ENCODE measurements at places on chromosomes 5 and 9.

GRCh38 chr9:112041536-112042243 is 133.4 kb downstream of the SUSD1 start:
- DNase-seq: peak; percentile 38

DNA sequence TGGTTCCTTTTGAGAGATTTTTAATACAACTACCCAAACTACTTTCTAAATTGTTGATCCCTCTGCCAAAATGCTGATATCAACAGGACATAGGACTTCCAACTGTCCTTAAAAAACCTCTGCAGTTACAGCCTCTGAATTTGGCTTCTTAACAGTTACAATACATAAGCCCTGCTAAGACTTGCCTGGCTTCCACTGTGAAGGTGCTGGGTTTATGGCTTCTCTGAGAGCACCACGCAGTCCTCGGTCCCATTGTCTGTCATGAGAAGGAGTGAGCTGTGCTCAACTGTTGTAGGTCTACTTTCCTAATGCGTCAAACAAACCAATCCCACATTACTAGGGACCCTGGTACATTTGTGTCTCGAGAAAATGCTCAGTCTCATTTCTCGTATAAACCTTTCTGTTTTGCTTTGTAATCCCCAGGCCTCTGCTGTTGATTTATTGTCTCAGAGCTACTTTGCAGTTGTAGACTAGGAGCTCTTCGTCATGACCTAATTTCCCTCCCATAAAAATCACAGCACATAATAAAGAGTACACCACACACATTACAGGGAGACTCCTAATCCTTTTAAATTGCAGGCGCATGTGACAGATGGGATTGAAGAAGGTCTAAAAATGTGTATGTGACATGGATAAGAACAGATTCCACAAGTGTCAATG is 274.9 kb downstream of the NR3C1 start:
- no peak for DNase-seq

DNA sequence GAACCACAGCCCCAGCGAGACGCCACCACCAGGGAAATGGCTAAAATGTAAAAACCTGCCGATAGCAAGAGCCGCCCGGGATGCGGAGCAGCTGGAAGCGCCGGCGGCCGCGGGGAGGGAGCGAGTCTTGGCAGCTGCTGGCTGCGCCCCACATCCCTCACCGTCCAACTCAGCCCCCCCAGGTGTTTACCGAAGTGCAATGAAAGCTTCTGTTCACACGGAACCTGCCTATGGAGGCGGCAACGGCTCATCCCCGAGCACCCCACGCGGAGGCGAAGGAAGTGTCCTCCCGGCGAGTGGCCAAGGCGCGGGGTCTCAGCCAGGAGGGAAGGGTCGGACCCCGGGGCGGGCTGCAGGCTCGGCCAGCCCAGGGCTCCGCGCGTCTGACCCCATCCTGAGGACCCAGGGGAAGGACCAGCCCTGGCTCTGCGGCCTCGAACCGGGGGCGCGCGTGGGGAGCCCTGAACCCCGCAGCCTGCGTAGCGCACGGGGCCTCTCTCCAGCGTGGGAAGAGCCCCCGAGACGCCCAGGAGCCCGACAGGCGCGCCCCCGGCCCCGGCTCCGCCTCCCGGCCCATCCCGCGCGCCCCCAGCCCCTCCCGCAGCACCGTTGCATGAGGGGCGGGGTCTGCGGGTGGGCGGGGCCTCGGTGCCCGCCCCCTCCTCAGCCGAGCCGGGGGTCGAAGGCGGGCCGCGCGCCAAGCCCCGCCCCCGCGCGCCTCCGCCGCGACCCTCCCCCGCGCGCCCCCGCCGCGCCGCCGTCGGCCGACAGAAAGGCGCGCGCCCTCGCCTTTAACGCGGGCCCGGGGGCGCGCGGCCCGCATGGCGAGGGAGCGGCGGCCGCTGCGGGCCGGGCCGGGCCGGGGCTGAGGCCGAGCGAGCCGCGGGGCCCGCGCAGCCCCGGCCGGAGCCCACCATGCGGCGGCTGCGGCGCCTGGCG is at the start of gene DIPK1B:
DIPK1B (plus strand) TSS at position 822 of the 939 bp plus-strand sequence; CDS start at position 916, 94 bp downstream.
- DNase-seq: peak; percentile 71

DNA sequence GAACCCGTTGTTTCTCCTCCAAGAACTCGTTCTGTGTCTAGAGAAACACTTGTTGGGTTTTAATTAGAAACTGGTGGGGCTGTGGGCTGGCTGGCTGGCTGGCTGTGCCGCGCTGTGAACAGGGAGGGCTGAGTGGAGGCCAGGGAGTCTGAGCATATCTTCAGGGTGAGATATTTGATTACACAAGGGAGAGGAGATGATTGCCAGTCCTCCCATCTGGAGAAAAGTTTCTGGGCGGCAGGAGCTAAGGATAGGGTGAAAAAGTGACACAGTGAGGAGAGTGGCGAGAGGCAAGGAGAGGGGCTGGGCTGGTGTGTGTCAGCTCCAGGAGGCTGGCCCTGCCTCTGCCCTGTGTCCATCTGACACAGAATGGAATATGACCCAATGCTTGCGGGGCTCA is 63.0 kb downstream of the GDNF start:
- no peak for DNase-seq

GRCh38 chr5:68375540-68375939 is 160.0 kb downstream of the PIK3R1 start:
- DNase-seq: no peak

DNA sequence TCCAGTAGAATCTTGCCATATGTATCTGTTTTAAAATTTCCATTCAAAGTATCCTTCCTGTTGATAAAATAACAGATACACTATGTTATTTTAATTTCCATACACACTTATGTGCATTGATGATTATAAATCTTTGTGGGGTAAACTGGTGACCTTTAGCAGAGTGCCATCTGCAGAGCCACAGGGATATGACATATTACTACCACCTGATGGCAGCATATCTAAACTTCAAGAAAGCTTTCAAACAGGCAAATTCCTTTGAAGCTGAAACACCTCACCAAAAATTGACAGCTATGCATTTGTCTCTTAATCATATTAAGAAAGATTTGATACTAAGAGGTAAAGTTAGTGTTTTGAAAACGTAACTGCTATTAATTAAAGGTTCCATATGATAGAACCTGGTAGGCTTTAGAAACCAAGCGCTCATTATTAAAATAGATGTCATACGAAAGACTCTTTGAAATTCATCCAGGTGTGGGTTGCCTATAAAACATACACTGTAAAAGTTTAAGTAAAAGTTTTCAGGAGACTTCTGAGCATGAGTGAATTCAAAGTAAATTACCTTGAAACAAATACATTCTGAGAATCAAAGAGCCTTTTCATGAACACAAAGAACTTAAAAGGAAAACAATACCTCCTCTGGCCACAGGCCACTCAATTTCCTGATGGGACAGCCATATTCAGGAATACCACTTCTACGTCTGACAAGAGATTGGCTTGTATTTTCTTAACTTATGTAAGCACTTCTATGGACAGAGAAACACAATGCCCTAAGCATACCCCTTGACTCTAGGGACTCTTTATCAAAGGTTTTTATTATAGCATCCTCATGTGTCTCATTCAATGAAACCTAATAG is 93.3 kb downstream of the KIAA0825 start:
- no peak for DNase-seq

DNA sequence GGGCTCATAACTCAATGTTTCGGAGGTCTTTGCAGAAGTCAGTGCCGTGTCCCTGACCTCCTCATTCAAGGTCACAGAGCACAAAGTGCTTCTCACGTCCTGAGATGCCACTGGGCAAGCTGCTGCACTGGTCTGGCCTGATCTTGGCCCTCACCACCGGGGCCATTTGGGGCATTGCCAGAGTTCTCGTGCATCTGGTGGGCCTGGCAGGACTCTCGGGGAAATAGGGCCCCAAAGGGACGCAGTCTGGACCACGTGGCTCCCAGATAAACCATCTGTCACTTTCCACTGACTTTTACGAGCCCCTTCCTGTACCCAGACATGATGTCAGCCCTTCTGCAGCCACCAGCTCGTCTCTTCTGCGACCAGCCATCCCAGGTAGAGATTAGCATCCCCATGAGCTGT is 54.8 kb downstream of the HRH2 start:
- DNase-seq: peak; percentile 2

DNA sequence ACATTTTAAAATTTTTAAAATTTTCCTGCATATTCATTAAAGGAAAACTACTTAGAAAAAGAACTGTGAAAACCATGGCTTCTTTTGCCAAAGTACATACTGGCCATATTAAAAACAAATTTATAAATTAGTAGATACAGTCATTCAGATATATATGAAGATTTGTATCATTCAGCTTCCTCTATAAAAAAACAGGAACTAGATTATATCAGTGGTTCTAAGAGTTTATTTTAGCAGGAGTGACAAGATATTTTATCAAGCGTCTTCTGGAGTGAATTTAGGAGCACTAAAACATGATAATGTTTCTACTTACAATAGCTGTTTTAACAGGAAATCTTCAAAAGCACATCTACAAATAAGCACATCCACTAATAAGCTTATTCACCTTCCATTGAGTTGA is 171.4 kb downstream of the RAPGEF6 start:
- no peak for DNase-seq

DNA sequence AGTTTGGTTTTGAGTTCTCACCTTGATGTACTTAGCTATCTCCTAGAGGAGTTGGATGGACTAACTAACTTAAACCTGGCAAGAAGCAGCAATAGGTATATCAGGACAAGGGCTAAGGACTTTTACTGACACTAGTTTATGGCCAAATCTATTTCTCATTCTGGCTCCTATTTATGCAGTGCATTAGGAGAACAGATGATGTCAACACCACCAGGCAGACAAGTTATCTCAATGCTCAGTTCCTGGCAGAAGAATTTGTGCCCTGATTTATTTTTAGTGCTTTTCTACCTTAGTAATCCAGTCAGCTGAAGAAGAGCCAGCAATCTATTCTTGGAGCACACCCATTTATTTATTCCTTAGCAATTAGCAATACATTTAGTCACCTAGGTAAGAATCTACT is 30.7 kb upstream of the MYOT start:
- DNase-seq: no peak

DNA sequence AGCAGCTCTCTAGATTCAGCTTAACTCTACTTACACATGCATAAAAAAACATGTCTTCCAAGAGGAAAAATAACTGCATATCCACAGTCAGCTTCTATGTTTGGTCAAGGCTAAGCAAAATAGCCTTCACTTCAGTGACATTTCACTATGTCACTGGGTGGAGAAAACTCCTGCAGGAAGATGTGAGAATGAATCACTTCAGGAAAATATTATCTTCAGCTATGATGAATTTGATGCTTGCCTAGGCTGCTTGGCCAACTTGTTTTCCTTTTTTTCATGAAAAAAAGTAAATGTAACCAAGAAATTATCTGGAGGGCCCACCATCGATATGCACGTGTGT is 143.0 kb upstream of the ZNF608 start:
- no peak for DNase-seq

GRCh38 chr5:135337064-135337463 is 62.0 kb downstream of the MACROH2A1 start:
- no peak for DNase-seq

GRCh38 chr9:129559506-129559881 is 61.4 kb downstream of the C9orf50 start:
- no peak for DNase-seq

GRCh38 chr9:103361906-103362305 is 366.8 kb downstream of the CYLC2 start:
- DNase-seq: no peak

GRCh38 chr5:112711436-112711835 is 26.2 kb upstream of the APC start:
- DNase-seq: no peak

- no peak for DNase-seq
These were observed 21.0 kb downstream of the RUSC2 start for GRCh38 chr9:35510754-35511428.

GRCh38 chr5:32713770-32714381 is 2.8 kb downstream of the NPR3 start:
- peak; percentile 82 for DNase-seq

GRCh38 chr5:74974451-74975091 is 77.8 kb downstream of the GCNT4 start:
- DNase-seq: no peak

GRCh38 chr5:76500633-76501393 is 97.7 kb downstream of the IQGAP2 start:
- DNase-seq: no peak

- DNase-seq: no peak
These were observed 1875.9 kb upstream of the CDH9 start for GRCh38 chr5:28914297-28914696.

GRCh38 chr5:150469718-150470469 is 20.4 kb upstream of the RPS14 start:
- DNase-seq: no peak

GRCh38 chr5:58810086-58810485 is 227.2 kb downstream of the RAB3C start:
- no peak for DNase-seq

GRCh38 chr9:19703702-19704101 is 85.1 kb downstream of the SLC24A2 start:
- DNase-seq: no peak

DNA sequence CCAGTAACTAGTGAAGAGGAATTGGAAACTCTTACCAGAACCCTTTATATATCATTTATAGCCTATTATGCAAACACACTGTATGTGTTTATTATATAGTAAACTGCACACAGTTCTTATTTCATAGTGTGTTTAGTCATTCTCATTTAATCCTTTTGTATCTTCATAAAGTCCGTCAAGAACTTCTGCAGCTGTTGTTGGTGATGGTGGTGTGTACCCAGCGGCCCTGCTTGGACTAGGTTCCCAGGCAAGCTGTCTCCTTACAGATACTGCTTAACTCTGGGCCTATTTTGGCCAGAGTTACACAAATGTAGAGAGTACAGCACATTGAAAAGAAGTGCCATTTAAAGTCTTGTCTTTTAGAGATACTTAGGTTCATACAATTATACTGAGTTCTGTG is 231.9 kb downstream of the NDUFS4 start:
- DNase-seq: no peak

- DNase-seq: peak; percentile 36
These were observed 14.0 kb upstream of the TCF7 start for GRCh38 chr5:134100283-134101091.

DNA sequence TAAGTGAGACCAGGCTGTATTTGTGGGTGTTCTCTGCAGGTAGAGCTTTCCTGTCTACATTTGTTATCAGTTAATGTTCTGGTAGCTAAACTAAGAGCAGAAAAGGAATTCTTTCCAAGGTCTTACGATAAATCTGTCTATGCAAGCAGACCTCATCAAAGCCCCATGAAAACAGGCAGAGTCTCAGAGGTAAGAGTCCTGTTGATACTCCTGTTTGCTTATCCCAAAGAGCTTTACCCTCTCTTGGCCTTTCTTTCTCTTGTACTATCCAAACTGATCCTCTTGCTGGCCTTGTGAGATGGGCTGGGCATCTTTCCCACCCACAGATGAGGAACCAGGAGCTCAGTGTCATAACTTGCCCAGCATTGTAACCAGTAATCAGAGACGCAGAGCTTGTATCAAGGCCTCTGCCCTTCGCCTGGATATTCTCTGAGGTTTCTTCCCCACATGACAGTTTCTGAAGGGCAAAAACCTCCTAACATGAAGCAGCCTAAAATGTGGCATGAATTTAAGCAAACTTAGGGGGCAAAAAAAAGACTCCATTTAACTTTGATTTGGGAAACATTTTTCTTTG is 33.5 kb downstream of the PRKACG start:
- DNase-seq: no peak

- DNase-seq: no peak
These were observed 27.2 kb downstream of the NDUFAF2 start for GRCh38 chr5:60972231-60972630.

- DNase-seq: no peak
These were observed 157.2 kb upstream of the CD180 start for GRCh38 chr5:67353500-67354450.

- peak; percentile 56 for DNase-seq
These were observed 124.8 kb upstream of the RAD23B start for GRCh38 chr9:107158321-107158720.

- no peak for DNase-seq
These were observed 83.5 kb upstream of the HSPA9 start for GRCh38 chr5:138658676-138659075.

Measured in WTC11 (cell line).